Neural progenitor cell (in vitro differentiated cells): ENCODE measurements at places on chromosomes 6 and 20.
A peak's percentile ranks its signal among the peaks of the same experiment; 100 is the strongest.

DNA sequence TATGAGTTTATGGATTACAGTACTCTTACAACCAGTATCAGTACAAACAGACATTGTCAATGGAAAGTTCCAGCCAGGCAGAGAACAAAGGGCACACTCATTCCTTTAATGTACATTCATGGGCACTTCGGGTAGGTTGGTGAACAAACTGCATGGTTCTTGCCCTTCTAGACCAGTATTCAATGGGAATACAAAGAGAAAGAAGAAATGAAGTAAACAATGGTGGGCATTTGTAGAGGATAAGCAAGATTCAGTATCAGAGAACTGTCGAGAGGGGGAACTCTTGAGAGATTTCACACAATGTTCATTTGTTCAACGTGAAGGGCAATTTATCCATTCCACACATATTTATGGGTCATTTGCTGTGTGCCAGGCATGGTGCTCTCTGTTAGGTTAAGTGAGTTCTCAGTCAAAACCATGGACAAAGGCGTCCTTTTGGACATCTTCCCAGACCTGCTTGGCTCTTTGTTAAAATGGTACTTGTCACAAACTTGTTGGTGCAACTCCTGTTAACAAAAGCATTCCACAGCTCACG, 714.8 kb downstream of the DHX35 start:
- peak; percentile 18 for DNase-seq

DNA sequence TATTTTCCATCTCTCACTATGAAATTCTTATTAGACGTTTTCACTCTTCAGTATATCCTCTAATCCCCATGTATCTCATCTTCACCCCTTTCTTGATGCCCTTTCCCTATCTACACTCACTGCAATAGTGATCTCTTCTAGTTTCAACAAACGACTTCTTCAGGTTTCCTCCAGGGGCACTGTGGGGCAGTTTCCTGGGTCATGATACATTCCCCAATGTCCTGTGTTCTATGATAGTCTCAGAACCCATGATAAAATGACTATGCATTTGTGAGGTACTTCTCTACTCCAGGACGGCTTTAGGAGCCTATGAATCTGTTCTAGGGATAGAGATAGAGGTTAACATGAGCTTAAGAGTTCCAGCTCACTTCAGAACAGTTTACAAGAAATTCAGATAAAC, 183.3 kb downstream of the FOXC1 start:
- DNase-seq: peak; percentile 42

DNA sequence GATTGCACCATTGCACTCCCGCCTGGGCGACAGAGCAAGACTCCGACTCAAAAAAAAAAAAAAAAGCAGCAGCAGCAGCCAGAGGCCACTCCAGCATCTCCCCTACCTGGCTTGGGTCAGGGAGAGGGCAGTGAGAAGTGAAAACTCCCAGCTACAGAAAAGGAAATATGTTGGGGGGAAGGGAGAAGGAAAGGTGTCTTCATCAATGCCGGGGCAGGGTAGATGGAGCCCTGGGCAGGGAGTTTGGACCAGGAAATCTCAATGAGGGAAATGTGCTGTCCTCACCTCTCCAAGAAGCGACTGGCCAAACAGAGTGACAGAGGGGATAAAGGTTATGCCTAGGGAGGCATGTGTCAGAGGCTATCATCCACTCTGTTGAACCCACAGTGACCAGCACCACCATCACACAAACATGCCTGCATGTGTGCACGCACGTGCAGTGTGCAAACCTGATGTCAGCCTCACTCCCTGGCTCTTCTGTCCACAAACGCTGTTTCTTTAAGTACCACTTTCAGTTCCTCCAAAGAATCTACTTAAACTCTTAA, 887 bp upstream of the AIF1 start:
- DNase-seq: no peak

- no peak for DNase-seq
Measured at GRCh38 chr6:53924821-53925422, 130.1 kb downstream of the LRRC1 start.

DNA sequence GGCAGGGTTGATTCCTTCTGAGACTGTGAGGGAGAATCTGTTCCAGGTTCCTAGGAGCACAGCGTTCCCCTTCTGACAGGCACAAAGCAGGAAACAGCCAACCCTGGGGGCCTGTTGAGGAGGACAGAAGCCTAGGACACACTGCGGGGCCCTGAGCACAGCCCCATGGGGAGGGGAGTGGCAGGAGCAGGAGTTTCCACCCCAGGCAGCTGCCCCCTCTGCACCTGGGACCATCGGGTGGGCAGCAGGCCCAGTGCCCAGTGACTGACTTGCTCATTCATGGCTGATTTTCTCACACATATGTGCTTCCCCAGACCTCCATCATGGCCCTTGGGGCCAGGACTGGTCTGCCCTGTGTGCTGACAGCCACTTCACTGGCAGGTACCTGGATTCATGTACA, 6.2 kb upstream of the SLC22A1 start:
- DNase-seq: no peak

GRCh38 chr6:41607036-41607435, 31.2 kb upstream of the MDFI start:
- no peak for DNase-seq

DNA sequence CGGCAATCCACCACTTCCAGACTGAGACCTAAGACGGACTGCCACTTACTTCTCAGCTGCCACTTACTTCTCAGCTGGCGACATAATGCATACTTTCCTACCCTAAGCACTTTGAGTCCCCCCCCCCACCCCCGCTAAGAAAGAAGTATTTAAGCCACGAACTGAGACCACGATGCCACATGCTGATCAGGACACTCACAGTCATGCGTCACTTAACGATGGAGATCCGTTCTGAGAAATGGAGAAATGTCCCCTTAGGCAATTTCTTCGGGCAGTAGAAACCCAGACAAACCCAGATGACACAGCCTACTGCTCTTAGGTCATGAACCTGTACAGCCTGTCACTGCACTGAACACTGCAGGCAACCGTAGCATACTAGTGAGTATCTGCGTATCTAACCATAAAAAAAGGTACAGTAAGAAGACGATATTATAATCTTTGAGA, 690 bp downstream of the IFNGR1 start:
- peak; percentile 18 for DNase-seq

DNA sequence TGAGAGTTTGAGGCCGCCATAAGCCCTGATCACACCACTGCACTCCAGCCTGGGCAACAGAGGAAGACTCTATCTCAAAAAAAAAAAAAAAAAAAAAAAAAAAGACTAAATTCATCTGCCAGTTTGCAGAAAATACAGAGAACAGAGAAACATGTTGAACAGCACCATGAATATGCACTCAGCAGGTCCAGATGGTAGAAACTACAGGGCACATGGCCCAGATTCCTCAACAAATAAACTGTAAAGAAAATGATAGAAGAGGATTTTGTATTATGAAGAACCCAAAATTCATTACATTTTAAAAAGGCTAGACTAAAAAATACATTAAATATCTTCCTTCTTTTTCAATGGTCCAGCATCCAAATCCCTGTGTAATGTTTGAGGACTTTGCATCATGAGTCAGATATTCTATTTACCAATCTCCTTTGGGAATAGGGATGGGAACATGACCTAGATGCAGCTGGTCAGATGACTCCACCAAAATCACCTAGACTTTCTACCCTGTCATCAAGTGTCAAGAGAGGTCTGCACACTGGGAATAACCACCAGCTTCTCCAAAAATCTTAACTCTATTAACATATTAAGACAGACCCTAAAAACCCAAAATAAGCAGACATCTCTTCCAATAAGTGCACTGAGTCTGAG, 189.1 kb upstream of the TCF21 start:
- no peak for DNase-seq

DNA sequence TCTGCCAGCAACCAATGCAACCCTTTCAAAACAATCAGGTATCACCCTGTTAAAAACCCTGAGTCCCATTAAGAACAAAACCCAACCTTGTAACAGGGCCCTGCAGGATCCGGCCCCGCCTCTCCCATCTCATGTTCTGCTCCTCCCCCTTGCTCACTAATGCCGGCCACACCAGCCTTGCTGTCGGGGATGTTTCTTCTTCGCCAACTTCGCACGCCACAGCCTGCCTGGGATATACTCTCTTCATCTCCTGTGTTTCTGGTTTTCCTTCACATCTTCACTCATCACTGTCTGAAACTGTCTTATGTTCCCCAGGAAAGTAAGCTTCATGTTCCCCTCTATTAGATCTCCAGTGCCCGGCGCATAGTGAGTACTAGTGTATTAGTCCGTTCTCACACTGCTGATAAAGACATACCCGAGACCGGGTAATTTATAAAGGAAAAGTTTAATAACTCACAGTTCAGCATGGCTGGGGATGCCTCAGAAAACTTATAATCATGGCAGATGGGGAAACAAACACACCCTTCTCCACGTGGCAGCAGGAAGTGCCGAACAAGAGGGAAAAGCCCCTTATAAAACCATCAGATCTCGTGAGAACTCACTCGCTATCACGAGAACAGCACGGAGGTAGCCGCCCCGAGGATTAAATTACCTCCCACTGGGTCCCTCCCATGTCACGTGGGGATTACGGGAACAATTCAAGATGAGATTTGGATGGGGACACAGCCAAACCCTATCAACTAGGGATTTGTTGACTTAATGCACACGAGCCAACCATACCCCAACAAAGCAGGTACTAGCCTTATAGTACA, 5.1 kb downstream of the TP53RK start:
- DNase-seq: peak; percentile 81
